Neural crest cell (in vitro differentiated cells): ENCODE measurements at places on chromosomes 13 and 19.

DNA sequence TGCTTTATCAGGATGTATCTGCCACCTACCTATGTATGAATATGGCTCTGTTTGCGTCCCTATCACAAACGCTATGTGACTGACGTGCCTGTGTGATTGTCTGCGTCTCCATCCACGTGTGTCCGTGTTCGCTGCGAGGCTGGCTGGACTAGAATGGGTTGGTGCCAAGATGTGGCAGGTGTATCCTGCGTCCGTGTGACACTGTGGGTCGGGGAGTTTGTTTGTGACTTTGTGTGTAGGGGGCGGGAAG, 6.7 kb upstream of the HOOK2 start:
- H3K4me1 ChIP-seq: peaks cover 30% of the 10 kb centered on the region
- peak overlapping the region; percentile 93 for H3K27ac ChIP-seq
- DNase-seq: no peak
- no peaks in the 10 kb centered on the region for H3K36me3 ChIP-seq

GRCh38 chr13:51277928-51278327, 55.7 kb downstream of the FAM124A start:
- H3K27me3 ChIP-seq: no peaks in the 10 kb centered on the region
- no peak overlapping the region for H3K27ac ChIP-seq
- H3K36me3 ChIP-seq: no peaks in the 10 kb centered on the region
- H3K4me1 ChIP-seq: peaks cover 11% of the 10 kb centered on the region
- no peak overlapping the region for H3K4me3 ChIP-seq

DNA sequence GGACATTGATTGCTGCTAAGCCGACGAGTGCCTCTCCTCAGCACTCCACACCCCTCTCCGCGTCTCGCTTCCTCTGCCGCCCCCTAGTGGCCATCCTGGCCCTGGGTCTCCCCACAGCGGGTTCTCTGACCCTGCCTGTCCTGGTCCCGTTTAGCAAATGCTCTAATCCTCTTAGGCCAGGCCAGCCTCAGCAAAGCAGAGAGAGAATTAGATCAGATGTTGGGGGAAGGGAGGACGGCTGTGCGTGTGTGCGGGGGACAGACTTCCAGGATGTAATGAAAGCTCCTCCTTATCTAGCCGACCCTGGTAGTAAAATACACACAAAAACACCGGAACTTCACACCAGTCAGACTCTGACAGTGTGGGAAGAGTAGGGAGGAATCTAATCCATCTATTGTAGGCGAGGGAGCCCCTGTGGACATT, 4.5 kb downstream of the TPRX2 start:
- DNase-seq: peak; percentile 100
- H3K4me3 ChIP-seq: no peak overlapping the region
- H3K27me3 ChIP-seq: no peaks in the 10 kb centered on the region
- peaks cover 3% of the 10 kb centered on the region for H3K4me1 ChIP-seq
- H3K36me3 ChIP-seq: no peaks in the 10 kb centered on the region

DNA sequence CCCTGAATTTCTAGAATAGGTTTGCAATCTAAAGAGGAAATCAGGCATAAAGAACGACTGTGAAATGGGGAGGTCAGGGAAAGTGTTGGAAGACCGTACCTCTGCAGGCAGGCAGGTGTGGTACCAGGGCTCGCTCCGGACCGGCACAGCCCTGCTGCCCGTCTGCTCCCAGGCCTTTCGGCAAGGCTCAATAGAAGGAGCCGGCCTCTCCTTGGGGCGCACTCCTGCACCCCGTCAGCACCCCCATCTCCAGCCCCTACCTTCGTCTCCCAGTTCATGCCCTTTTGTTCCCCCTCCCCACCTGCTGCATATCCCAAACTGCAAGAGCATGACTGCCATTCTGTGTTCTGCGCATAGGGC, 139.8 kb upstream of the SOX1 start:
- no peak for DNase-seq
- peaks cover 4% of the 10 kb centered on the region for H3K36me3 ChIP-seq
- no peak overlapping the region for H3K4me3 ChIP-seq
- no peaks in the 10 kb centered on the region for H3K27me3 ChIP-seq
- H3K4me1 ChIP-seq: peaks cover 11% of the 10 kb centered on the region
- H3K27ac ChIP-seq: no peak overlapping the region

GRCh38 chr19:18742838-18743783, 48.0 kb downstream of the COMP start:
- peaks cover 8% of the 10 kb centered on the region for H3K4me1 ChIP-seq
- H3K27me3 ChIP-seq: no peaks in the 10 kb centered on the region
- no peaks in the 10 kb centered on the region for H3K36me3 ChIP-seq
- no peak for DNase-seq
- H3K27ac ChIP-seq: no peak overlapping the region

GRCh38 chr13:46373623-46374022, 13.4 kb downstream of the RUBCNL start:
- DNase-seq: no peak
- no peaks in the 10 kb centered on the region for H3K27me3 ChIP-seq
- no peak overlapping the region for H3K4me3 ChIP-seq

GRCh38 chr13:99085808-99086266, 108.0 kb upstream of the DOCK9 start:
- peaks cover 14% of the 10 kb centered on the region for H3K4me1 ChIP-seq
- DNase-seq: no peak
- peaks cover 49% of the 10 kb centered on the region for H3K27me3 ChIP-seq
- H3K4me3 ChIP-seq: peak overlapping the region; percentile 87
- H3K36me3 ChIP-seq: no peaks in the 10 kb centered on the region

GRCh38 chr13:112260108-112261055, 115.8 kb upstream of the SPACA7 start:
- no peak for DNase-seq
- H3K36me3 ChIP-seq: no peaks in the 10 kb centered on the region
- H3K27me3 ChIP-seq: no peaks in the 10 kb centered on the region
- H3K4me3 ChIP-seq: no peak overlapping the region

- peak overlapping the region; percentile 44 for H3K27ac ChIP-seq
- H3K4me1 ChIP-seq: peaks cover 39% of the 10 kb centered on the region
- H3K4me3 ChIP-seq: peak overlapping the region; percentile 99
- peaks cover 8% of the 10 kb centered on the region for H3K36me3 ChIP-seq
- DNase-seq: no peak
These were observed 2.8 kb downstream of the UBA2 start for GRCh38 chr19:34430738-34431625.

- H3K27ac ChIP-seq: no peak overlapping the region
- H3K4me1 ChIP-seq: peaks cover 4% of the 10 kb centered on the region
These were observed 99.0 kb downstream of the TM9SF2 start for GRCh38 chr13:99600318-99600717.

GRCh38 chr19:31450696-31451095, 101.5 kb upstream of the TSHZ3 start:
- no peaks in the 10 kb centered on the region for H3K36me3 ChIP-seq
- no peak overlapping the region for H3K27ac ChIP-seq
- DNase-seq: no peak
- peaks cover 6% of the 10 kb centered on the region for H3K27me3 ChIP-seq
- no peaks in the 10 kb centered on the region for H3K4me1 ChIP-seq

- no peaks in the 10 kb centered on the region for H3K27me3 ChIP-seq
- H3K27ac ChIP-seq: no peak overlapping the region
- H3K4me3 ChIP-seq: no peak overlapping the region
These were observed 70.7 kb upstream of the MYCBP2 start for GRCh38 chr13:77397636-77398035.

GRCh38 chr19:46737298-46737654, 8.6 kb upstream of the FKRP start:
- H3K27ac ChIP-seq: no peak overlapping the region
- H3K4me1 ChIP-seq: peaks cover 12% of the 10 kb centered on the region
- H3K36me3 ChIP-seq: no peaks in the 10 kb centered on the region
- H3K27me3 ChIP-seq: no peaks in the 10 kb centered on the region
- no peak overlapping the region for H3K4me3 ChIP-seq

DNA sequence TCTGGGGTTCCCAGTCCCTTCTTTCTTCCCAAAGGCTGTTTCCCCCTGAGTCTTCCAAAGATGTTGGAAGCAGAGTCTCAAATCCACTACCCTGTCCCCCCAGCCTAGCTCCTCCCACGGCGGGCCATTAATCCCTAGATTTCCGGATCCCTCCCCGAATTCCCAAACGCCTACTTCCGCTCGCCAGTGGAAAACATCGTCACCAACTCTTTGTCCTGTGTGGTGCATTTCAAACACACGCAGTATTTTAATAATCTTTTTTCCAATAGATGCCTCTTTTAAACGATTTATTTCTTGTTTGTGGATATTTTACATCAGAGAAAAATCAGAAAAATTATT, 610 bp downstream of the ZNF791 start:
- H3K27ac ChIP-seq: peak overlapping the region; percentile 100
- peak overlapping the region; percentile 100 for H3K4me3 ChIP-seq
- H3K4me1 ChIP-seq: peaks cover 16% of the 10 kb centered on the region
- H3K36me3 ChIP-seq: peaks cover 5% of the 10 kb centered on the region
- DNase-seq: peak; percentile 39

DNA sequence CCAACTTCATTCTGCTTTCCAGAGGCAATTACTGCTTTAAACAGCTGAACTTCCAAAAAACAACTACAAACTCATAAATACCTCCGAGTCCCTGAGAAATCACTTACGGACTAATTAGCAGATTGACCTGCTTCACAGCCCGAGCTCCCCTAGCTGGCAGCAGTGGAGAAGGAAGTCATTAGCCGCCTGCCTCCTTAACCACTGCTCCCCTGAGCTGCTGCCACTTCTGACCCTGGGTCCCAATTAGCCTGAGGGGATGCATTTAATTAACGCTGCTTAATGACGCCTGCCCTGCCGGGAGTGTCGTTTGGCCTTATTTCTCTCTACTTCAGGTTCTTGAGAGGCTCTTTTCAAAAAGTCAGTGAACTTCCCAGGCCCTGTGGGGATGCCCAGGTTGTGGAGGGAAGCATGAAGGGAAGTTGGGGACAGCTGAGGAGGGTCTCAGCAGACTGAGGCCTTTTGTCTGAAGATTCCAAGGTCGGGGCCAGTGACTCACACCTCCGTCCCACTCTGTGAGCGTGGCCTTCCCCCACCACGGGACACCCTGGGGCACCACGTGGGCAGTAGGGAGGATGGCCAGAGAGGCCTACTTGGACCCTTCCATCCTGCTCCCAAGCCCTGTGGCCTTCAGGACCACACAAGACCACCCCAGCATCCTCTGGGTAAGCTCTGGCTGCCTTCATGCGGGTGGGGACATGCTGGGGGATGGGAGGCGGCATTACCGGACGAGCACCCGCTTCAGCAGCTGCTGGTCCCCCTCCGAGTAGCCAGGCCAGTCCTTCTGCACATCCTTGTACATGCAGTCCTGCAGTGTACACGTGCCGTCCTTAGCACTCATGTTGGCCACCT, 19.8 kb upstream of the ISYNA1 start:
- no peaks in the 10 kb centered on the region for H3K27me3 ChIP-seq
- peak overlapping the region; percentile 43 for H3K27ac ChIP-seq
- peaks cover 13% of the 10 kb centered on the region for H3K4me1 ChIP-seq
- DNase-seq: no peak

GRCh38 chr19:6752256-6753177, 13.0 kb downstream of the TRIP10 start:
- H3K4me1 ChIP-seq: no peaks in the 10 kb centered on the region
- DNase-seq: no peak
- H3K27me3 ChIP-seq: peaks cover 10% of the 10 kb centered on the region
- H3K27ac ChIP-seq: no peak overlapping the region

DNA sequence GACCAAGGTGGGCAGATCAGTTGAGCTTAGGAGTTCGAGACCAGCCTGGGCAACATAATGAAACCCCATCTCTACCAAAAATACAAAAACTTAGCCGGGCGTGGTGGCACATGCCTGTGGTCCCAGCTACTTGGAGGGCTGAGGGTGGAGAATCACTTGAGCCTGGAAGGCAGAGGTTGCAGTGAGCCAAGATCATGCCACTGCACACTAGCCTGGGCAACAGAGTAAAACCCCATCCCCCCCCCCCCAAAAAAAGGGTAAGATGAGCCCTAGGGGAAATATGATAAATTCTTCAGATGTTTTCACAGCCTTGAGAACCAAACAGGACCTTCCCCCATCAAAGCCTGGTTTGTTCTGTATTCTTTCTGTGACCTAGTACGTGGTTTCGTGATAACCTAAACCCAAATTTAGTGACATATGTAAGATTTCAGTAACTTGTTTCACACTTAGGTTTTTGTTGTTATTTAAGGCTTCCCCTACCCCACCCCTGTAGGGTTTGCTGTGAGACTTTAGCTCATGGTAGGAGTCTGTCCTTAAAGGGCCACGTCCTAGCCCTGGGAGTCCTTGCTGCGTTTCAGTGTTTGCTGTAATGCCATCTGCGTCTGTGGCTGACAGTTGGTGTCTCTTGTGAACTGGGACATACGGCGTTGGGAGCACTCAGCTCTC, 49.6 kb downstream of the MYO9B start:
- DNase-seq: no peak
- H3K4me3 ChIP-seq: no peak overlapping the region
- H3K36me3 ChIP-seq: peaks cover 3% of the 10 kb centered on the region
- H3K27ac ChIP-seq: no peak overlapping the region
- H3K4me1 ChIP-seq: peaks cover 12% of the 10 kb centered on the region

DNA sequence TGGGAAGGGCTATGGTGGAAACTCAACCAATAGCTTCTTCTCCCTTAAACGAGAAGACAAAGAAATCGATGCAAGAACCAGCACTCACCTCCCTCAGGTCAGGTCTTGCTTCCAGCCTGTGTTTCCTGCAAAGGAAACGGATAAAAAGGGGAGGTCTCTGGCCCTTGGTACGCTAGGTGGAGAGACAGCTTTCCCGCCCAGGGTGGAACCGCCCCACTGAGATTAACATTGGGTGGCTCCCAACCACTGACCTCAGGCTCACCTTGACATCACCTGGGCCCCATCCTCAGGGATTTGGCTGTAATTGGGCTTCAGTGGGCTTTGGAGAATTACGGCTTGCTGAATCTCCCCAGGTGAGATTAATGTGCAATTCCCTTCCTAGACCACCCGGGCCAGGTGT, at the start of gene NLRP7:
Gene NLRP7, minus strand, starts transcription at position 150 of the 400 bp plus-strand sequence.
- no peak within 1 kb of the TSS for H3K27ac ChIP-seq
- no peak for DNase-seq
- H3K4me3 ChIP-seq: no peak within 1 kb of the TSS
- no peaks in the 10 kb centered on the region for H3K36me3 ChIP-seq
- peaks cover 16% of the 10 kb centered on the region for H3K27me3 ChIP-seq
- peaks cover under 1% of the 10 kb centered on the region for H3K4me1 ChIP-seq

- peak; percentile 97 for DNase-seq
- peaks cover 11% of the 10 kb centered on the region for H3K36me3 ChIP-seq
- H3K27ac ChIP-seq: peak overlapping the region; percentile 92
- H3K4me3 ChIP-seq: peak overlapping the region; percentile 89
- peaks cover 5% of the 10 kb centered on the region for H3K27me3 ChIP-seq
These were observed 3.4 kb downstream of the TPGS1 start for GRCh38 chr19:510606-511100.

DNA sequence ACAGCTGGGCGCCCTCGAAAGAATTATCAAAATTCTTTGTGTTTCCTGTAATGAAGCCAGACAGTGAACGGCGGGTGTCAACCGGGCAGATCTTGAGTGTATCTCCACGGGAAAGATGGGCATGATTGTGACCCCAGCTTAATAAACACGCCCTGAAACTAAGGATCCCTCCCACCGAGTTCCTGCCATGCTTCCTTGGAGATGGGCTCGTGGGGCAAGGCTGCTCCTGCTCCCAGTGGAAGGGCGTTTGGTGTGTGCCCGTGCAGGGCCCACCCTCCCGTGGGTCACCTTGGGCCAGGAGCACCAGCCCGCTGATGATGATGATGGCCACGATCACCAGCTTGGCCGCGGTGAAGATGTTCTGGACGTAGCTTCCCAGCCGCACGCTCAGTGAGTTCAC, 7.4 kb downstream of the SLC7A9 start:
- H3K27me3 ChIP-seq: no peaks in the 10 kb centered on the region
- DNase-seq: no peak
